ENCODE measurements at places on chromosomes 1 and 21.

- DNase-seq: no peak
Measured at GRCh38 chr1:5945445-5945844, 46.8 kb downstream of the NPHP4 start.

DNA sequence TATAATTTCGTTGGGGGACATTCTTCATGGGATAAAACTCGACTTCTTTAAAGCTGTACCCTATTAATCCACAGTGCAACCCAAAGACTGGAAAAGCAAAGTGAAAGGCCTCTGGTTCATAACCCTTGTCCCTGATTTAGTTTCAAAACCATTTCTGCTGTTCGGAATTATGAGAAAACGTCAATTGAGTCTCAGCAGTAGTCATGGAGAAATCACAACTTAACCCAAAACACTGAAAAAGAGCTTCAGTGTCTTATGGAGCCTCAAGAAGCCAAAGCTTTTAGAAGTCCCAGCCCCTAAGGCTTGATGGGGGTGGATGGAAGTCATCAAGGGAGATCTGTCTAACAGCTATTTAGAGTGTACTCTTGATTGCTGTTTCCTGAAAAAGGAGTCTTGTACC, 73.5 kb upstream of the VCAM1 start:
- DNase-seq: no peak

- DNase-seq: no peak
Measured at GRCh38 chr1:170309389-170310013, 163.7 kb downstream of the NTMT2 start.

DNA sequence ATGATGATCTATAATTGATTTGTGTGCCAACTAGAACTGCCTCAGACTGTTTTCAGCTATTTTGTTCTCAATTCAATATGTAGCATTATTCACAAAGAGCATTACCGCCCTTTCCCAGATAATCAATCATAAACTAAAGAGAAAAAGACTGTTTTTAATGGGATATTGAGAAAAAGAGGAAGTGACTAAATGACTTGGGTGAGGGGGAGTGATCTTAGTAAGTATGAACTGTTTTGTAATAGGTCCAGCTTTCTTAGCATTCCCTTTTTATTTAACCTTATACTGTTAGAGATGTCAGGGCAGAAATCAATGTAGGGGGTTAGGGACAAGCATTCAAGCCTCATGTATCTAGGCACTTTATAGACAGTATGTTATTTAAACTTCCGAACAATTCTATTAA, 157.8 kb upstream of the DPYD start:
- DNase-seq: no peak

- no peak for DNase-seq
Measured at GRCh38 chr1:168945870-168946269, 160.6 kb upstream of the ATP1B1 start.

GRCh38 chr1:64526312-64526711, 56.4 kb downstream of the CACHD1 start:
- no peak for DNase-seq

- no peak for DNase-seq
Measured at GRCh38 chr1:8097908-8098307, 71.8 kb upstream of the ERRFI1 start.

DNA sequence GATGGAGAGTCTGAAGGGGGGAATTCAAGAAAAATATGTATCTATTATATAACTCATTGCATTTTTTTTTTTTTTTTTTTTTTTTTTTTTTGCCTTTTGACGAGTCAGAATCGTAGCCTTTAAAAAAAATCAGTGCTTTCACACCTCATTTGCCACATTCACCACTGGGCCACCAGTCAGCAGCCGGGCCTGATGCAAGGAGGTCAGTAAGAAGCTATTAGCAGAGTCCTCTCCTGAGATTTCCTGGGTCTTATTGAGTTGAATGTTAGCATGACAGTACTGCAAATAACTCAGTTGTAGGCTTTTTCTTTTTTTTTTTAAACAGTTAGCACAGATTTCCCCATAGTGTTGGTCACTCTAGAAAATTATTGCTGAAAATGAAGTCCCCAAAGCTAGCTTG, 139.8 kb downstream of the SPATA17 start:
- DNase-seq: no peak

DNA sequence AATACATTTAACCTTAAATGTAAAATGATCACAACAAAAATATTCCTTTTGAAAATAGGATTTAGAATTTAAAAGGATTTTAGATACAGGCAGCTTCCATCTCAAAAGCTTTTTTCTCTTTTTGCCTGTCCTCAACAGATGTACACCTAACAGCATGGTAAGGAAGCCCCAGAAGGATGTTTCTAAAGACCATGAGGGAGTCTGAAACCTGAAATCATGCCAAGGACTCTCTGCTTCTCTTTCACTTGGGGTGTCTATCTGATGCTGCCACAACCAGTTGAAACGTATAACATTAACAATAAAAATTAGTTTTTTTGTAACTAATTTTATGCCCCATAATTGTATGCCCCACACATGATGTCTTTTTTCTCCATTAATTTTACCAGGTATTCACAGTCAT, 5.4 kb upstream of the ZNF281 start:
- no peak for DNase-seq

DNA sequence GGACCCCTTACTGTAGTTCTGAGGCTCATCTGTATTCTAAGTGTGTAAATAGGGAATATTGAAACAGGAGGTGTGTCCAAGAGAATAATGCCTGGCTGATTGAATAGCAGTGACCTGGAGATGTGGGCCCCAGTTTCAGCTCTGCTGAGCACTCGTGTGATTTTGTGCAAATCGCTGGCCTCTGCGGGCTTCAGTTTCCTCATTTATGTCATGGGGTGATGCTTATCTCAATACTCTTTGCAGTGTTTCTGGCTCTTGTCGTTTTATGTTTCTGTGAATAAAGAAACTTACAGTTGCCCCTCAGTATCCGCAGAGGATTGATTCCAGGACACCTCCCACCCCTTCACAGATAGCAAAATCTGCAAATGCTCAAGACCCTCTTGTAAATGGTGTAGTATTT, 5.0 kb downstream of the COG2 start:
- no peak for DNase-seq

DNA sequence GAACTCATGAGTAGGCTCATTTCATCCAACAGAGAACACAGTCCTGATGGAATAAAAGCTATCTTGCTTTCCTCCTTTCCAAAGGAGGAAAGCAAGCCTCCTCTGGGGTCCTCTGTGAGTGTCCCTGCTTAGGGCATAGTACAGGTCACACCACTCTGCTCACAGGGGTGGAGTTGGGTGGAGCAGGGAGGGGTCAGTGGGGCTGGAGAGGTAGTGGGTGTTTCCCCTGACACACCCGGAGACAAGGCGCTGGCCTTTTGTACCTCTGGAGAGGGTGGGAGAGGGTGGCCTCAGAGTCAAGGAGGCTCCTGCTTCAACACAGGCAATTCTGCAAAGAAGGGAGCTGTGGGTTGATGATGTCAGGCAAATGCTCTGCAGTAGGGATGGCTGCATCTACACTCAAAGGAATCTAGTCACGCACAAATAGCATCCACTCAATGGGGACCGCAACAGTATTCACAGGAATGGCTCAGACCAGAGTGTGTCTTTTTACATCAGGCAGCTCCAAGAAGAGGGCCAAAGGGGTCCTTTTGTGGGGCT, 58.6 kb upstream of the PLXNA2 start:
- DNase-seq: no peak

DNA sequence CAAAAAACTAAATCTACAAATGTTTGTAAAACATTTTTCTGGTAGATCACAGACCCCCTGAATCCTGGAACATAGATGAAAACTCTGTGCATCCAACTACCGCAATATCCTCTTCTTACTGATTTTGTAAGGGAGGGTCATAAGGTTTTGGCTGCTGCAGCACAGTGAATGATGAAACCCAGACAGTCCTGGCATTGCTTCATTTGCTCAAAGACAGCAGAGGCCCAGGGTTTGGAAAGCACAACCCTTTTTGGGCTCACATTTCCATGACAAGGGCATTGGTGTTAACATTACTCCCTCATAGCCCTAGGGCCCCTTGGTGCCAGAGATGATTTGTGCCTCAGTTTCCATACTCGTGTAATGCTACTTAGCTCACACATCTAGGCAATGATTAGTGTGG, 51.2 kb downstream of the PLXNA2 start:
- no peak for DNase-seq

DNA sequence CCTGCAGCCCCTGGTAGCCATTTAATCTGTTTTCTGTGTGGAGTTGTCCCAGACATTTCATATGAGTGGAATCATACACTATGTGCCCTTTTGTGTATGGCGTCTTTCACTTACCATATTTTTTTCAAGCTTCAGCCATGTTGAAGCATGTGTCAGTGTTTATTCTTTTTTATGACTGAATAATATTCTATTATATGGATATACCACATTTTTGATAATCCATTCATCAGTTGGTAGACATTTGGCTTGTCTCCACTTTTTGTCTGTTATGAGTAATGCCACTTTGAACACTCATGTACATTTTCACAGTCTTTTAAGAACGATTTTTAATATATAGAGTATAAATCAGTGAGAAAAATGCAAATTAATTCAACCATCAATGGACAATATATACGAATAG, 44.7 kb downstream of the ATF6 start:
- no peak for DNase-seq

DNA sequence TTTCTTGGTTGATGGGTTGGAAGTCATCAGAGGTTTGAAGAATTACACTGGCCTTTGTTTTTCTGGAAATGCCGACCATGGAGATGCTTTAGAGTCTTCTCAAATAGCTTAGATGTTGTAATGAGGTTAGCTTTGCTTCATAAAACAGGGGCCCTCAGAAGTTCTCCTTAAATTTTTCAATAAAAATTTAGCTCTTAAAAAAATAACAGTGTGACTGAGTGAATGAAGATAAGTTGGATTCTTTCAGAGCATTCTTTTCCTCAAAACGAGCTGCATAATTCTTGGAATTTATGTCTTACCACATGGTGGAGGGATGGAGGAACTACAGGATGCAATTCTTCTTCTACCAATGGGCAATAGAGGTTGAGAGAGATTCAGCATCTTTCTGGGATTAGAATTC, 23.4 kb downstream of the SYT11 start:
- no peak for DNase-seq

- DNase-seq: peak; percentile 66
Measured at GRCh38 chr1:26035959-26036755, 9.8 kb downstream of the SLC30A2 start.

DNA sequence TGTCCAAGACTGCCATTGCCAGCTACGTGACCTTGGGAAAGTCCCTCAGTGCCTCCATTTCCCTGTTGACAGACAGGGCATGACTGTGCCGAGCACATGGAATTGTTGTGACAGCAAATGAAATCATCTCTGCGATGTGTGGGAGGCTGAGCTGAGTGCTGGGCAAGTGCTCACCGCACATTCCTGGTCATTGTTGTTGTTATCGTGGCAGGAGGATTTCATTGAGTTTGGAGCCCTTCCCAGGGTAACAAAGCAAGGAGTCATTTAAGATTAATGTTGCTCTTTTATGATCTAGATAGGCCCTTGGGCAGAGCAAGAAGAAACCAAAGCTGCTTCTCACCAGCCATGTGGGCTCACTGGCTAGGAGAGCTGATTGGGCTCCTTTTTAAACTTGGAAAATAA, 39.6 kb upstream of the ITPKB start:
- no peak for DNase-seq

DNA sequence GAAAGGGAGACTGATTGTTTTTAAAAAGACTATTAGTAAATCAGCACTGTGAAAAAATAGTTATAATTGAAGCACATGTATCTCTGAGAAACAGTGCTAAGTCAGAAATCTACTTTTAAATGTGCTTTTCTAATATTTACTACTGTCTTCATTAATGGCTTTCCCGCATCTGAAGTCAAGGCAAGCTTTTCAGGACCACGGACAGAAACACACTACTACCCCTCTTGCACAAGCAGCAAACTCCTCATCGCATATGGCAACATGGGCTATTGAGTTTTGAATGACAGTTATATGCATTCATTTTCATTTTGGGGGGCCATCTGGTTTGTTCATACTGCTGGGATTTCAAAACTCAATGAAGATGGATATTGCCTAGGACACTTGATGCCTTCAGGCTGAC, 433.4 kb upstream of the CAMK1G start:
- DNase-seq: no peak

DNA sequence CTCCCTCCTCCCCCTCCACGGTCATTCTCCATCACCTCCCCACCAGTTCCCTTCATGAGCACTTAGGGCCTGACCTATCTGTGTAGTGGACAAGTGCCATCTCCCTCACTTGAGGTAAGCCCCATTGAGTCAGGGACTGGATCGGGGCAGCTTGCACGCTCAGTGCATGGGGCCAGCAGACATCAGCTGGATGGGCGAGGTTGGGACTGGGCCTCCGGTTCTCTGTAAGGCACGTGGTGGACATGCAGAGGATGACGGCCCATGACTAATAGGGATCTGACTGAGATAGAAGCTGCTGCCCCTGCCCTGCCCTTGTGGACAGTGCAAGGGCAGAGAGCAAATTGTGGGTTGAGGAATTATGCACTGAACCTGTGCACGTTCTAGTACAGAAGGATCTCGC, 120.4 kb upstream of the C1orf174 start:
- DNase-seq: no peak

DNA sequence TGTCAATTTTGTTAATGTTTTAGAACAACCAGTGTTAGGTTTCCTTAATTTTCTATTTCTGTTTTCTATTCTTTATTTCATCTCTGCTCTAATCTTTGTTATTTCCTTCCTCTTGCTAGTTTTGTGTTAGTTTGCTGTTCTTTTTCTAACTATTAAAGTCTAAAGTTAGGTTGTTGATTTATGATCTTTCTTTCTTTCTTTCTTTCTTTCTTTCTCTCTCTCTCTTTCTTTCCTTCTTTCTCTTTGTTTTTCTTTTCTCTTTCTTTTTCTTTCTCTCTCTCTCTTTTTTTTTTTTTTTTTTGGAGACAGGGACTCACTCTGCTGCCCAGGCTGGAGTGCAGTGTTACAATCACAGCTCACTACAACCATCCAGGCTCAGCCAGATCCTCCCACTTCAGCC, 17.4 kb upstream of the KLF18 start:
- no peak for DNase-seq

GRCh38 chr1:60589046-60589748, 493.2 kb upstream of the NFIA start:
- DNase-seq: no peak

DNA sequence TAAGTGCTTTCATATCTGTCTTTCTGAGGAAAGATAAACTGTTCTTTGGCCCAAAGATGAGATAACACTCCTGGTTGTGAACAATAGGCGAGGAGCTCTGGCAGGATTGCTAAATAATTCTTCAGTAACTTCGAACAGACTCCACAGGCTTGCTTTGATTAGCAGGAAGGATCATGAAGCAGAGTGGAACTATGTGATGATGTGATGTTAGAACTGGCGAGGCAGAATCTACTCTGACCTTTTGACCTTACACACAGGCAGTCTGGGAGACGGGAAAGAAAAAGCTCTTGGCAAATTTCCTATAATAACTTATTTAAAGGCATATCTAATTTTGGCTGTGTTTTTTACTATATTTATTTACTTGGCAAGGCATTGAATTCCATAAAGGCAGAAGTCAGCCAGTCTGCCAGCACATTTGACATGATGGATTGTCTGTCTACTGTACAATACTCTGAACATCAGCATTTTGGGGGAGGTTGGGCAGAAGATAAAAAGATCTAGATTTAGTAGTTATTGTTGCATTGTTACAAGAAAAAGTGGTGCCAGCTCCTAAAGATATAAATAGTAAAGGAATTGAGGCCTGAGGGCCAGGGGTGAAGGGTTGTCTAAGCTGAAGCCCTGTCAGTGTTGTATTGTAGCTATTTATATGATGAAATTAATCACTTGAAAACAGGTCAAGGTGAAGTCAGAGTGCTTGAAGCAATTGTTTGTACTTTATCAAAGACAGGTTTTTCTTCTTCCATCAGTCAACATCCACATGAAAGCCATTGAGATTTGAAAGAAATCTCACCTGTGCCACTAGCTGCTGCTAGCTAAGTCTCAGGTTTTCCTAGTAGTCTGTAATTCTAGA, 708.8 kb downstream of the LTN1 start:
- DNase-seq: no peak

Measured in T-helper 17 cell (primary cell).